Left kidney (tissue), 8 donors: ENCODE measurements at places on chromosomes 13 and 19.

DNA sequence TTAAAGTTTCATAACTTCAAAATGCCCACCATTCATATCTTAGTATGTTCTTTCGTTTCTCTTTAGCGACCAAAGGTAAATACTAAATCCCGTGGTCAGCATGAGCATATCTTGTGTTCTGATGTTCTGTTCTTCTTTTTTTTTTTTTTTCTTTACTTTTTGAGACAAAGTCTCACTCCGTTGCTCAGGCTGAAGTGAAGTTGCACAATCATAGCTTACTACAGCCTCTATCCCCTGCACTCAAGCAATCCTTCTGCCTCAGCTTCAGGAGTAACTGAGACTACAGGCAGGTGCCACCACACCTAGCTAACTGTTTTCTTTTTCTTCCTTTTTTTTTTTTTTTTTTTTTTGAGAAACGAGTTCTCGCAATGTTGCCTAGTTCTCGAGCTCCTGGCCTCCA, 60.9 kb upstream of the ATP12A start:
- DNase-seq, result no peak

DNA sequence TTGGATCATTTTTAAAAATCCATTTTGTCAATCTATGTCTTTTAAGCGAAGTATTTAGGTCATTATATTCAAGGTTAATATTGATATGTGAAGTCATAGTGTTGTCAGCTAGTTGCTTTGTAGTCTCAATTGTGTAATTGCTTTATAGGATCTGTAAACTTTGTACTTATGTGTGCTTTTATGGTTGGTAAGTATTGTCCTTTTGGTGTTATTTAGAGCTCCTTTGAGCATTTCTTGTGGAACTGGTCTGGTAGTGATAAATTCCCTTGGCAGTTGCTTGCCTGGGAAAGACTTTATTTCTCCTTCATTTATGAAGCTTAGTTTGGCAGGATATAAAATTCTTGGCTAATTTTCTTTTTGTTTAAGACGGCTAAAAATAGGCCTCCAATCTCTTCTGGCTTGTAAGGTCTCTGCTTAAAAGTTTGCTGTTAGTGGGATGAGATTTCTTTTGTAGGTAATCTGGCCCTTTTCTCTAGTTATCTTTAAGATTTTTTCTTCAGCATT, 368.8 kb downstream of the SPRY2 start:
- DNase-seq, result no peak

- DNase-seq, result no peak
Measured at GRCh38 chr19:48804496-48804895, 6.3 kb downstream of the BCAT2 start.

DNA sequence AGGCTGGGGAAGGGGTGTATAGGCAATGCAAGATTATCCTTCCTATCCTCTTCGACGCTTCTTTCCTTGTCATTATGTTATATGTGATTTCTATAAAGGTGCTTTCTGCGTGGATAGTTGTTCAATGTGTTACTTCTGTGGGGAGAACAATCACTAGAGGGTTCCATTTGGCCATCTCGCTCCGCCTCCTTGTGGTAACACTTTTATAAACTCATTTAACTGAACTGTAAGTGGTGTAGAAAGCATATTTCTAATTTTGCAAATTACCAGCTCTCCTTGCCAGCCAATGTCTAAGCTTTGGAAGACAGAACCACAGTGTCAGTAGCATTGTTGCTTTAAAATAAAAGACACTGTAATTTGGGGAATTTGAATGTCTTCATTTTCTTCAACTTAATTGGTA, 1093.7 kb upstream of the MIR17HG start:
- no peak for DNase-seq

DNA sequence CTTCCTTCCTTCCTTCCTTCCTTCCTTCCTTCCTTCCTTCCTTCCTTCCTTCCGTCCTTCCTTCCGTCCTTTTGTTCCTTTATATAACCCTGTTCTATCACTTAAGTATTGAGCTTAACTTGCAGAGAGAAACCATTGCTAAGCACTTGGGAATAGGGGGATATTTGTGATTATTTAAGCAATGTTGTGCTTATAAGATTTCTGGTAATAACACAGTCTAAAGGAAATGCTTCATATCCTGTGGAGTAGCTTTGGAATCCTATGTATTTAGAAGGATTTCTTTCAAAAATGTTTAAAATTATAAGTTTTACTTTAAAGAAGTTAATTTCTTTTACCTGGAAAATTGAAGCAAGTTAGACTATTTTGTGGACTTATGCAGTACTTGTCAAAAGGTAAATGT, 209.8 kb downstream of the PCCA start:
- no peak for DNase-seq

- peak; percentile 36 for DNase-seq
Measured at GRCh38 chr13:52454459-52454819, 839 bp upstream of the CKAP2 start.

- DNase-seq, result no peak
Measured at GRCh38 chr19:43575955-43576878, 616 bp downstream of the PINLYP start.

- peak; percentile 82 for DNase-seq
Measured at GRCh38 chr19:52946322-52947310, 16.1 kb downstream of the ZNF816 start.

- DNase-seq, result no peak
Measured at GRCh38 chr19:12166626-12167025, 3.7 kb downstream of the ZNF136 start.
